Stimulated activated CD8-positive, alpha-beta memory T cell treated with anti-CD3 and anti-CD28 coated beads, Interleukin-4, amount 100 ng/mL, for 4 hours (primary cell): ENCODE measurements at places on chromosomes 7 and 10.

DNA sequence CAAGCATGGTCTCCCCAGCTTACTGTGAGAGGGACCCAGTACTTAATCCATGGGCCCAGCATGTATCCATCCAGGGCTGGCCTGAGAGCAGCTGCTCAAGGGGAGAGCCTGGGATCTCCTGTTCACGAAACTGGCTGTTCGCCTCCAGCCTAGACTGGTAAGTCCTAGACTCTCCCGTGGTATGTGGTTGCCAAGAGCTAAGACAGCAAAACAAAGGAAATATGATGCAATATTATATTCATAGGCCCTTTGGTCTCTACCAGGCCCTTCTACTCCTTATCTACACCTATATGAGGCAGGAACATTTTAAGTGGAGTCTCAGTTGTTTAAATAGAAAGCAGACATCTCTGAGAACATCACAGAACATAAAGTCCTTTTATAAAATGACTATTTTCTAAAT is 28.9 kb upstream of the STK17A start:
- DNase-seq: no peak

DNA sequence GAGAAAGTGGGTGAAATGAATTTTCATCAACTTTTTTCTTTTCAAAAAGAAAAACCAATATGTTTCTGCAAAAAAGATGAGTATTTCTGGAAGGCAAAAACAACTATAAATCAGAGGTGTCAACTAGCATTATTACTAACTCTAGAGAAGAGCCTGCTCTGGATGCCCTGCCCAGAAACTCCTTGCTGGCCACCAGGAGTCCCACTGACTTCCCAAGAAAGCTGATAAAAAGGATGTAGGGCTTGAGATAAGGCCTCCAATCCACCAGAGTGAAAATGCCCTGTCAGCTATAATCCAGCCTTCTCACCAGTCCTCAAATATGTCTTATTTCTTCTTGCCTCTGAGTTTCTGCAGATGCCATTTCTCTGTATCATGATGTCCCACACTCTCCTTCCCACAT is 16.7 kb upstream of the FZD1 start:
- no peak for DNase-seq

DNA sequence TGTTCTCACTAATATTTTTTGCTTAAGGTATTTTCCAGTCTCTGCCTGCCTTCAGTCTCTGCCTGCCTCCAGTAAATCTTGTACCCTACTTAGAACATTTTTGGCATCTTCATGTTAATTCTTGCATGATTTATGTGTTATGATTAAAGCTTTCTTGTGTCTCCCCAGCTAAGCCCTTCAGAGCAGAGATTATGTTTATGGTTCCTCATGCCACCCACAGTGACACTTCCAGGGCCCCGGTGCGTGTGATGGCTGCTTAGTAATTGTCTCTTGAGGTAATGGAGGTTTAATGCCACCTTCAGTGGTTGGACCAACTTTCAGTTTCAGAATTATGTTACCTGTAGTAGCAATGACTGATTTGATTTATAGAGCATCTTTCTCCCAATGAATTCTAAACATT is 70.6 kb upstream of the MET start:
- DNase-seq: no peak

DNA sequence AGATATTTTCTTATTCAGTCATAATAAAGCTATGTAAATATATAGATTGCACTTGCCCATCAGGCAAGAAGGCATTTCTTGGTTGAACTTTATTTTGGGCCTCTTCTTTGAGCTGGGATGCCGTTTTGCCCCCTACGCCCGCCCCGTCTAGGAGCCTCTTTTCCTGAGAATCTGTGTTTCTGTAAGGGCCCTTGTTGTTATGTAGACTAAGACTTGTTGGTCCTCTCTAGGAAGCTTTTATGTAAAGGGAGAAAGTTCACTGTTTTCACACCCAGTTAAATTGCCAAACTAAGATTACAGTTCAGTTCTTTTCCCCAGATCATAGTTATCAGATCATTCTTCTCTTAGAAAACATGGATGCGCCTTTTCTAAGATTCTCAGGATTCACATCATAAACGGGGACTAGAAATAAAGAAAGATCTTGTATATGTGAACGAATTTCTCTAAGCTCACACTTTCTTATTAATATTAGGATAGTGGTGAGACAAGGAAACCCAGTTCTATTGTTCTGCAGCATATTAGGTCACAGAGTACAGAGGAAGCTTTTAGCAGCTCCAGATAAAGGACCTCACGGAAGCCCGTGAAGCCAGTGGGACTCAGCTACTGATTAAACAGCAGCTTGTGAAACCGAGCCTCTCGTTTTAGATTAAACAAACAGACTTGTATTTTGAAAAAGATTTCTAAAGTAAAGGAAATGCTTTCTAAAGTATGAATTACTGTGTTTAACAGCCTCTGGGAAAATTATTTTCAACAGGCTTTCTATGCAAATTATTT is 3.8 kb downstream of the LMTK2 start:
- no peak for DNase-seq

GRCh38 chr7:119964065-119964464 is 308.9 kb upstream of the KCND2 start:
- no peak for DNase-seq
